Fibroblast of skin of right quadriceps (primary cell): ENCODE measurements at places on chromosomes 5 and 9.

DNA sequence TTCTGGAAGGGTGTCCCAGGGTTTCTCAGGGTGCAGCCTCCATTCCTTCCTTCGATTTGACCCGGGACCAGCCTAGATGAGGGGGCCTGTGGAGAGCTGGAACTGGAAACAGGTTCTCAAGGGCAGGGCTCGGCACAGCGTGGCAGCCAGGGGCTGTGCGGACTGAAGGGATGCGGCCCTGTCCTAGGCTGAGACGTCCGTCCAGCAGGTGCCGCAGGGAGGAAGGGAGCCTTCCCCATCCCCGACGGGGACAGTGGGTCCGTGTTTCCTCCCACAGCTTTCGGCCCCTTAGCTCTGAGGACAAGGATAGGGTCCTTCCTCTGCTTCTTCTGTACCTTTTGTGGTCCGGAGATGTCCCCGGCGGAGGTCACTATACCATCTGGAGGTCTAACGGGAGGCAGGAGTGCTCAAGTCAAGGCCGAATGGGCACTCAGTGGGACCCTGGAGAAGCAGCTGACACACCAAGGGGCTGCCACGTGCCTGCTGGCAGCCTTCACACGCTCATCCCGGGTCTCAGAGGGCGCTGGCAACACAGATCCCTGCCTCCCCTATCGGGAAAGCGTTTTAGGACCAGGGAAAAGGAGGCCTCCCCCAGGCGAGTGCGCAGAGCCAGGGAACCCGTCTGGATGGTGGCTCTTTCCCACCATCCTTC, 49.9 kb downstream of the USP20 start:
- no peak for DNase-seq

GRCh38 chr5:112257976-112258375, 161.1 kb downstream of the EPB41L4A start:
- DNase-seq, result no peak

DNA sequence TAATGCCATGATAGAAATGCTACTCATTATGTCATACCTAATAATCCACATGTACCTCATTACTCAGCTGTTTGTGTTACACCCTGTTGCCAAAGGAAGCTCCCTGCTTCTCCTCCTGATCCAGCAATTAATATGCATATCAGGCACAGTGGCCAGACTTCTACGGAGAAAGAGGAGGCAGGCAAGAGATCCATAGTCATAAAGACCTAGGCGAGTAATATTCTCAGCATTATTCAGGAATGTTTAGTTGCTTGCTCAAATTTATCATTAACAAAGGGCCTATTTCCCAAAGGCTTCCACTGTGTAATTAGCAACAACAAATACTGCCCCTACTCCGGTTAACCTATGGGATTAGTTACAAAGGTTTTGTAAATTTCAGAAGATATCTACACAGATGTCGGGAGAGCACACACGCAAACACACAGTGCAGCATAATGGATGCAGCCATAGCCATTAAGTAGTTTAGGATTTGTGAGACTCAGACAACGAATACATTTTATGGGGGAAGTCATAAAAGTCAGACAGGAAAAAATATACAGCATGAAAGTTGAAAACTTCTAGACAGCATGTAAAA, 192.6 kb downstream of the EFNA5 start:
- DNase-seq, result no peak

DNA sequence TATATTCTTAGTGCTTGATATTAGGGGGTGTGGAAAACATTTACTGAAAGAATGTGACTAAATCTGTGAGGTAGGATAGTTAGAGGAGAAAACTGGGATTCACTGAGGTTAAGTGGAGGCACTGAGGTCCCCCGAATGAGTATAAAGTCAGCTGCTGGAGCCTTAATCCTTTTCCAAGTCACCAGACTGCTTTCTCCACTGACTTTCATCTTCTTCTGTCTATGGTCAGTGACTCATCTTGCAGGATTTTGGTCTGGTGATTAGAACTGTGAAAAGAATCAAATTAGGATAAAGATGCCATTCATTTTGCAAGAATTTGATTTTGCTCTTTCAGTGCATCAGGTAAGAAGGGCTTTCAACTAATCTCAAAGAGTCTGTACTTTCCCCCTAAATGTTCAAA, 89.3 kb upstream of the ALDH1A1 start:
- DNase-seq, result peak; percentile 20

GRCh38 chr5:17255471-17256021, 38.1 kb downstream of the BASP1 start:
- DNase-seq, result no peak

DNA sequence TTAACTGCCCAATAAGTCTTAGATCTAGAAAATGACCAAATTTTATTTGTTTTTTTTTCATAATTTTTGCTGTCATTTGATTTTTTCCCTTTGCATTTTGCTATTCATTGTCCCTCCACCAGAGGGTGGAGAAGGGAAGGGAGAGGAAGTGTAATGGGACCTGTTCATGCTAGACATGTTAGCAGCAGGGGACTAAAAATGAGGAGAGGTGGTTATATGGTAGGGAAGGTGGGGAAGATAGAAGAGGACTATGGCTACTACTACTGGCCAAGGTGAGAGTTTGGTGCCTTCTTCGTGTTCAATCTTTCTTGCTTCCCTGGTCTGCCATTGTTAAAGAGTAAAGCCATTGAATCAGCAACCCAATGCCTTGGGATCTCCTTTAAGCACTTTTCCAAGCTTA, 6.4 kb downstream of the GRIA1 start:
- DNase-seq, result peak; percentile 52

DNA sequence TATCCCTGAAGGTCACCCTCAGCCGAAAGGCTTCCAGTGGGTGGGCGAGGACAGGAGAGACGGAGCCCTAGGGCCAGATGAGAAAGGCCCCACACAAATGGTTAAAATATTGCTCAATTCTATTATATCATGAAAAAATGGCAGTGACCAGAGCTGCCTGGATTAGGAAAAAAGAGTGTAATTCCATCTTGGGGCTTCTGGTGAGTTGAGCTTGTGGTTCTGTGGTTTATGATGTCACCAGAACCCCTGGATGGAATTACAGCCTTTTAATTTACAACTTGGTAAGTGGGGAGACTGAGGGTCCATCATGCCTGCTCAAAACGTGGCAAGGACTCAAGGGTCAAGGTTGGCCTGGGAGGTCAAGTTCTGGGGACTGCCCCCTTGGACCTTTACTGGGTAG, 55.5 kb upstream of the STC2 start:
- DNase-seq, result peak; percentile 7

DNA sequence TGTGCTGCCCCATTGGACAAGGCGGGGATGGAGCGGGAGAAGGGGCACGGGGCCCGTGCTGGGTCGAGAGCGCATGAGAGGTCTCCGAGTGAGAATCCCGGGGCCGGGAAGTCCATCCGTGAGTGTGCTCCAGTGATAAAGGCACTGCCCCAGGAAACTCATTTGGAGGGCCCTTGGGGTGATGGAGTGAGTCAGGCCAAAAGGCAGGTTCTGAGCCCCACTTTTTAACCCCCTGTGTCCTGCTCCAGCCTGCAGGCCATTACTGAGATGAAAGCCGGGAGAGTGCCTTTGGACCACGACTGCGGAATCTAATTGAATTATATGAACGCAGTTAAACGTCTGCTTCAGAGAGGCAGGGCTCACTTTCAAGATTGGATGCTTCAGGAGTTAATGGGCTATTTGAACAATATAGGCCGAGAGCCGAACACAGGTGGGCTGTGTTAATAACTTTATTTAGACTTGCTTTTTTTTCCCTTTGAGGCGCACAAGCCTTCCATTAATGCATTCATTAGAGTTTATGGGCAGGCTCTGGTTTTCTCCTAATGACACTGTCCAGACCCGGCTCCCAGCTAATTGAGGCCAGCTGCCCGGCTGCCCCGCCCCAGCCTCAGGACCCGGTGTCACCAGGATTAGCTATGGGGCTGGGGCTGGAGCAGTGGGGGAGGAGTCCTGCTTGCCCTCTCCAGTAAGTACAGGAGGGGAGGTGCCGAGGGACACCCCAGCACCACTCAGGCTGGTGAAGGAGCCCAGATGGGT, 79.1 kb upstream of the LMX1B start:
- DNase-seq, result no peak

DNA sequence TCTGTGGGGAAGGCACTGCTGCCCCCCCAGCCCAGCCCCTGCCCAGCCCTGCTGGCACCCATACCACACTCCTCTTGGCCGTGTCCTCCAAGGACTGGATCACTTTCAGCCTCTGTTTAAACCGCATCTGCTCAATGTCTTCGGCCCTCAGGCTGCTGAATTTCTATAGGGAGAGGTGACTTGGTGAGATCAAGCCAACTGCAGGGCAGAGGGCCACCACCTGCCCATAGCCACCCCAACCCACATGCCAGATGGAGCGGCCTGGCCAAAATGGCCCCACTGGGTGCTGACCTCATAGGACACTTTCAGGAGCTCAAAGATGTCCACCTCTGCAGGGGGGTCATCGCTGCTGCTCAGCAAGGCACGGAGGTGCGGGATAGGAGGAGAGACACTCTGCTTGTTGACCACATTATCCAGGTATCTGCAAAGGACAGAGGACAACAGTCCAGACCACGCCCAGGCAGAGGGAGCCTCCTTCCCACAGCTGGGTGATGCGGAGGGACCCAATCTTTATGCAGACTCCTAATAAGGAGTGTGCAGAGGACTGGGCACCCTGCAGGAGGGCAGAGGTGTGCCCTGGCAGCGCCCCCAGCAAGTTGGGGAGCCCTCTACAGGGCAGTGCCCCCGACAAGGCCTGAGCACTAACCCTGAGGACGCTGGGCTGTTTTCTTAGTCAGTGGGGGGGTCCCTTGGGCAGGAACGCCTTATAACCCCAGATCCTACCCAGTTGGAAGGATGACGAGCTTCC, 14.4 kb upstream of the MRNIP start:
- DNase-seq, result no peak

GRCh38 chr5:148499452-148499851, 115.7 kb downstream of the FBXO38 start:
- DNase-seq, result no peak

- DNase-seq, result no peak
These were observed 22.1 kb downstream of the LCP2 start for GRCh38 chr5:170275376-170275994.

- no peak for DNase-seq
These were observed 47.2 kb downstream of the SYK start for GRCh38 chr9:90848866-90849265.

DNA sequence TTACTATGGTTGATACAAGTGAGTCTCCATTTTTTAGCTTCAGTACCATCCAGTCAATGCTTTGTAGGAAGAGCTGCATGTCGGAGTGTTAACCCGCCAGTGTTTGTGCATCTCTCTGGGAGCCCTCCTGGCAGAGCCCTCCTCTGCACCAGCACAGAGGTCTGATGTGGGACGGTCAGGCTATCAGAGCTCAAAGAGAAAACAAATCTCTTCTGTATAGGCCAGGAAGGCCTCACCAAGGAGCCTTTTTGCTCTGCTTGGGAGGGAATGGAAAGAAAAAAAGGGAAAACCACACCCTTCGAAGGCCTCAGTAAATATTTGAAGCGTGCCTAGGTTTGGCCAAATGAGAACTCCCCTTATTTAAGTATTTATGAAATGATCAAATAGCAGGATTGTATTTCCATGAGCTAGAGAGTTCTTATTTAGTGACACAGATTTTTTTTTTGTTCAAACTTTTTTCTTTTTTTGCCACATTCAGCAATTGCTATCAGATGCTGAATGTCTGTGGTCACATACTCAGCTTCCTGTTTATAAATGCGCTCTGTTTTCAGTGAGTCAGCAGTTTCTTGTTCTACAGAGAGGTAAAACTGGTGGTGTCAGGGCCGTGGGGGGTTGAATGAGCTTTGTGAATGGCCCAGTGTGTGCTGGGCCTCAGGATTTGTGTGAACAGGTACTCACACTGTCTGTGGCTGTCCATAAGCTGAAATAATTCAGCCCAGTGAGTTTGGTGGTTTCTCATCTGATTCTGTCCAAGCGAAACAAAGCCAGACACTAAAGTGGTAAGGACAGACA, 226.6 kb downstream of the SNX18 start:
- DNase-seq, result peak; percentile 99

- DNase-seq, result no peak
These were observed 322.2 kb downstream of the GLIS3 start for GRCh38 chr9:3977614-3978112.

- no peak for DNase-seq
These were observed 23.2 kb upstream of the TBC1D9B start for GRCh38 chr5:179930788-179931473.

- no peak for DNase-seq
These were observed 6.4 kb downstream of the NOP16 start for GRCh38 chr5:176381979-176382378.

DNA sequence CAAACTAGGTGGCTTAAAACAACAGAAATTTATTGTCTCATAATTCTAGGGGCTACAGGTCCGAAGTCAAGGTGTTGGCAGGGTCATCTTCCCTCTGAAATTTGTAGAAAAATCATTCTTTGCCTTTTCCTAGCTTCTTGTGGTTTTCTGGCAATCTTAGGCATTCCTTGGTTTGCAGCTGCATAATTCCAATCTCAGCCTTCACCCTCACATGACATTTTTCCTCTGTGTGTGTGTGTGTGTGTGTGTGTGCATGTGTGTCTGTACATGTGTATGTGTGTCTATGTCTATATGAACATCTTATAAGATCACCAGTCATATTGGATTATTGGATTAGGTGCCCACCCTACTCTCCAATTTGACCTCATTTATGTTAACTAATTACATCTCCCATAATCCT, 330.6 kb downstream of the CHSY3 start:
- peak; percentile 36 for DNase-seq

DNA sequence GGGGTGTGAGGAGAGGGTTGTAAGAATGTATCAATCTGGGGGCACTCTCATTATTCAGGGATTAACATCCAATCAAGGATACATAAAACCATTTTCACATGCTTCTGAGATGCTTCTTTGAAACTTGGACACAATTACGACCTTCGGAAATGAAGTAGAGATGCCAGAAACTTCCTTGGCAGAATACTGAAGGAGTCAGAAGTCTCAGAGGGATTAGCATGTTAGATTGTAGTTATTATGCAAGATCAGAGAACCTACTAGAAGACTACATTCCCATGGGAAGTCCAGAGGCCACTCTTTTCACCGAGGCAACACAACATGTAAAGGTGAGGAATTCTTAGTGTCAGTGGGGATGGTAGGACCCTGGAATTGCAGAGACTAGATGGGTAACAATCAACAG, 5.1 kb upstream of the SLC22A4 start:
- DNase-seq, result no peak

DNA sequence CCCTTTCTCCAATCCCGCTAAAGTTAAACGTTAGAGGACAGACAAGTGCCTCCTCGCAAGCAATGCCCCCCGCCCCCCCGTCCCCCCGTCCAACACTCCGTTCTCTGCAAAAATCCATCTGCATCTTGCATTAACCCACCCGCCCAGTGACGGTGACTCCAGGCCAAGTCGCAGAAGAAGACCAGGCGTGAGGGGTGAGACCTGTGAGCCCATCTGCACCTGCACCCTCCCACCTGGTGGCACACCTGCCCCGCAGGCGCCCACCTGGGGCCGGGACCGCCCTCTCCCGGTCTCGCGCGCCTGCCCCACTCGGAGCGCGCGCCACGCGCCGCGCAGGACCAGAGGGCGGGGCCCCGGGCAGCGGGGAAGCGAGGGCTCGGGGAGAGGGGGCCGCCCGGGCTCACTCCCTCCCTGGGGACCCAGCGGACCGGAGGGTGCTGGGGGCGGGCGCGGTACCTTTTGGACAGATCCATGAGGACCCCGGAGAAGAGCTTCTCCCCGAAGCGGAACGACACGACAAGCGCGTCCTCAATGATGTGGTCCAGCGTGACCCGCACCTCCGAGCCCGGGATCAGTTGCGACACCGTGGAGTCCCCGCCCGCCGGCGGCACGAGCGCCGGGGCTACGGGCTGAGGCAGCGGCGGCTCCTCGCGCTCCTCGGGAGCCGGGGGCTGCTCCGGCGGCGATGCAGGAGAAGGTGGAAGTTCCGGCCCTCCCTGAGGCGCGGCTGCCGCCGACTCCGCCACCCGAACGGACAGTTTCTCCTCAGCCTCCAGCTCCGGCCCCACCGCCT, 705 bp downstream of the PWWP2A start:
- no peak for DNase-seq

- DNase-seq, result no peak
These were observed 10.8 kb upstream of the DAB2IP start for GRCh38 chr9:121640491-121641223.
